Fibroblast of lung (primary cell): ENCODE measurements at places on chromosomes 2 and 18. TPM values are rescaled to one million over a fixed set of nuclear protein-coding genes. Genes with fewer than 3 reads are reported as not detected.

IL1R2 gene
- 0.17 and 1.0 TPM in 2 replicates for total RNA-seq

QPCT gene
- total RNA-seq: 3.9 and 8.4 TPM in 2 replicates

ID2 gene
- total RNA-seq: 66.6 and 150 TPM in 2 replicates

NT5C1B gene
- total RNA-seq: not detected in 2 replicates

CYP26B1 gene
- 0.17 and 0.51 TPM in 2 replicates for total RNA-seq

GALR1 gene
- total RNA-seq: not detected in 2 replicates

PIK3C3 gene
- 28.9 and 41.1 TPM in 2 replicates for total RNA-seq

MC5R gene
- not detected in 2 replicates for total RNA-seq

ATP8B1 gene
- total RNA-seq: 53.4 and 109 TPM in 2 replicates

CHRNG gene
- not detected in 2 replicates for total RNA-seq
